ENCODE measurements at places on chromosomes 3 and 15.

DNA sequence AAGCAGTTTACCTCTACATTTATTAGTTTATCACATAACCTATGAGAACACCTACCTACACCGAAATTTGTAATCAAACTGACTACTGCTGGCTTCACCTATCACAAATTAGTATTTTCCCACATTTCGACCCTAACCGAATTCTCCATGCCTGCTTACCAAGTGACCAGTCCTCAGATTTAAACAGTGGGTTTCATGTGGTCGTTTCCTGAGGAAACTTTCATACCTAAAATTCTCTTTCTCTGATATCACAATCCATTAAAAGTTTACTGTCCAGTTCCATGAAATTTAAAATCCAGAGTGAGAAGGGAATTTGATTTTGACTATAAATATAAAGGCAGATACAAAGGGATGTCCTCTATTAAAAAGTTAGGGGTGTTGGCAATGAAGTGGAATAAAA lies 1.9 kb downstream of the PLOD2 start:
- no peak for DNase-seq

DNA sequence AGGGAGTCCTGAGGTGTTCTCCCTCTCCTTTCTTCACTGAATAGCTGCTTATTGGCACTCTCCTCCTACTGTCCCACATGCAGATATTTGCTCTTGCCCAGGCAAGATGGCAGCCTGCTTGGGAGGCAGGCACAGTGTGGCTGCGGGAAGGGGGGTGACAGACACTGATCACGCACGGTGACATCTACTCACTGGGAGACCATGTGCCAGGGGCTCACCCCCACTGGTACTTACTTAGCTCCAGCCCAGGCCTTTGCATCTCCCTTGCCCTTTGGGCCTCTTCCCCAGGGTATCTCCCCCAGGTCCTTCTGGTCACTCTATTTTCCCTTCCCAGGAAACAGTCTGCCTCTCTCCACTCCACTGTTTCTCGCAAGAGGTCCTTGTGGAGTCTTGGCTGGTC lies 6.4 kb downstream of the PLA2G4E start:
- no peak for DNase-seq

GRCh38 chr3:157096328-157096727 lies 63.6 kb downstream of the CCNL1 start:
- no peak for DNase-seq

- DNase-seq = no peak
Measured at GRCh38 chr15:93973287-93973686, 258.1 kb upstream of the MCTP2 start.

- DNase-seq = no peak
Measured at GRCh38 chr15:87493803-87494202, 762.7 kb downstream of the NTRK3 start.

- DNase-seq = no peak
Measured at GRCh38 chr3:172622916-172623700, 87.8 kb downstream of the NCEH1 start.

DNA sequence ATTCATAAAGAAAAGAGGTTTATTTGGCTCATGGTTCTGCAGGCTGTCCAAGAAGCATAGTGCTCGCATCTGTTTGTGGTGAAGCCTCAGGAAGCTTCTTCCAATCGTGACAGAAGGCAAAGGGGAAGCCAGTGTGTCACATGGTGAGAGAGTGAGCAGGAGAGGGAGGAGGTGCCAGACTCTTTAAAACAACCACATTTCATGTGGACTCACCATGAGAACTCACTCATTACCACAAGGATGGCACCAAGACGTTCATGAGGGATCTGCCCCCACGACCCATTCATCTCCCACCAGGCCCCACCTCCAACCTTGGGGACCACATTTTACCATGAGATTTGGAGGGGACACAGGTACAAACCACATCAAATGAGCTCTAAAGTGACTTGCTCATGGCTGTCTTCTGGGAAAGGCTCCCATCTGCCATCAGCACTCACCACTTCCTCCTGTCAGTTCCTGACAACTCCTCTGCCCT lies 327.3 kb upstream of the TLE3 start:
- DNase-seq = no peak

GRCh38 chr3:8520816-8521403 lies 19.3 kb downstream of the LMCD1 start:
- no peak for DNase-seq

- no peak for DNase-seq
Measured at GRCh38 chr3:88058306-88058580, 562 bp downstream of the CGGBP1 start.

- DNase-seq = no peak
Measured at GRCh38 chr3:1677576-1678156, 421.0 kb upstream of the CNTN4 start.

- no peak for DNase-seq
Measured at GRCh38 chr3:50174947-50175524, 16.4 kb upstream of the GNAT1 start.

GRCh38 chr3:178059119-178059518 lies 477.1 kb upstream of the KCNMB2 start:
- no peak for DNase-seq

- DNase-seq = no peak
Measured at GRCh38 chr15:71049706-71050422, 65.4 kb upstream of the THSD4 start.

DNA sequence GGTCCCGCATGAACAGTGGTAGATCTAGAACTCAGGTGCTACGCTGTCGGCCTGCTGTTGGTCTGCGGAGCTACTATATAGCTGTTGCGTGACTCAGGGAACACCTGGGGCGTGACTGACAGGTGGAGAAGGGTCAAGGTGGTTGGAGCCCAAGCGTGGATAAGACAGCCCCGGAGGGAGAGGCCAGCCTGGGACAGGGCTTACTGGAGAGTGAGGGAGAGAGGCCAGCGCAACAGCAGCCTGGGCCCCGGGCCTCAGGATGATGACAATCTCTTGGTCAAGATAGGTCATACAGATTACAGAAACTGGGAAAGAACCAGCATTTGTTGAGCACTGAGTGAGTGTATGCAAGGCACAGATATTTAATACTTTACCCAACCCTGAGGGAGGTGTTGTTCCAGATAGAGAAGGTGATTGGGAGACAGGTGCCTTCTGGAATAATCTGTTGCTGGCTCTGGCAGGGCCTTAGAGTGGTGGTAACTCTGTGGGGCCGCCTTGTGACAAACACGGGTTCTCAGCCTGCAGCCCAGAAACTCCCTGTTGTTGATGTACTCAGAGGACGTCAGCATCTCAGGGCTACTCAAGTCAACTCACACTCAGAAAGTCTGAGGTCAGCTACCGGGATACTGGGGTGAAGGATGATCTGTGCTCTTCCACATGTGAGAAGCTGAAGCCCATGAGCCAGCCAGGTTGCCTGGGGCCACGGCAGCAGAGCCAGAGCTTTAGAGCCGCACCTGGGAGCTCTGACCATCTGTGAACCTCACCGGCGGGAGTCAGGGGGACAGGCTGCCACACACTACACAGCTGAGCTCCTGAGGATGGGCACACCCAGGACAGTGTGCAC lies 265.4 kb upstream of the HES1 start:
- no peak for DNase-seq

GRCh38 chr3:29887451-29887850 lies 606.6 kb downstream of the RBMS3 start:
- DNase-seq = no peak

GRCh38 chr3:71225951-71226564 lies 357.5 kb downstream of the FOXP1 start:
- no peak for DNase-seq

GRCh38 chr15:75008221-75008625 lies 12.9 kb downstream of the SCAMP5 start:
- no peak for DNase-seq

DNA sequence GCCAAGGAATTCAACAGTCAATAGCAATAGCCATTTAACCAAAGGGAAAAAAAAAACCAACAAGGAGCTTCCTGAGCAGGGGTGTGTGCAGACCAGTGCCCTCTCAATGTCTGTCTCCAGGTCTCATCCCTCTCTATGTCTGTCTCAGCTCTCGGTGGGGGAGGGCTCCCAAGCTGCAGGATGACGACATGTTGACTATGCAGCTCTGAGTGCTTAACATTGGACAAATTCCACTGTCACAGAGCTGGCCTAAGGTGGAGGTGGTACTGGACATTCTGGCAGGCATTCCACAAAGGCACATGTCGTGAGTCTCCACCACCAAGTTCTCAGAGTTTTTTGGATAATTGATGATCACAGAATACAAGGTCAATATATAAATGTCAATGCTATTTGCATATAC lies 2.0 kb upstream of the CAPN7 start:
- DNase-seq = no peak

DNA sequence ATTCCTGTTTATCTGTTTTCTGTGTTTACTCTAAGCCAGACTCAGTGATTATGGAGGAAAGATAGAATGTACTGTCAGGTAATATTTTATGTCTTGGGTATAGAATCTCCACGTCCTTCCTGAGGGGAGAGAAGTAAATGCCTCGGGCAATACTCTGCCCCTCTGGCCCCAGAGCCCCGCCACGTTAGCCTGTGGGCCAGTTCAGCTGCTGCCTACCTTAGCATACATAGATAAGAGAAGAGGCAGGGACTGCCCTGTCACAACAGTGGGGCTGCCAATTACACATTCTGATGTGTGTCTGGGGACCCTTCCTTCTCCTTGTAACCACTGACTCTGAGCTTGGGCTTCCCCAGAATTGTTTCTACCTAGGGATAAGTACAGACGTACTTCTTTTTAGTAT lies 347.7 kb upstream of the ATP11B start:
- DNase-seq = no peak

- no peak for DNase-seq
Measured at GRCh38 chr15:65576664-65577063, 34.3 kb downstream of the INTS14 start.

DNA sequence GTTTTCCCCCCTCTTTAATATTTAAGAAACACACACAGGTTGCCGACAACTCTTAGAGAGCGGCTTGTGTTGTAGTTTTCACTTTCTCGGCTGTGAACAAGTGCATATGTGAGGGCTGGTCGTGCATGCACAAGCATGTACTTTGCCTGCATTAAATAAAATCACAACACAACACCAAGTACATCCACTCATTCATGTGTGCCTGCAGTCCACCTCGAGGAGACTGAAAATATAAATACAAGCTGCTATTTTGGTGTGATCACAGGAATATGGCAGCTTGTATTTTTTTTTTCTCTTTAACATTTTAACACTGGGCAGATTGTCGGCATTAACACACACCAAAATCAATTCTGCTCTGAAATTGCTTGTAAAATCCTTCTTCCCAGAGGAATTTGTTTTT lies 346.4 kb downstream of the TBC1D5 start:
- DNase-seq = no peak

- no peak for DNase-seq
Measured at GRCh38 chr15:78329625-78330024, 10.5 kb upstream of the CRABP1 start.

GRCh38 chr3:107630779-107631178 lies 108.0 kb downstream of the BBX start:
- DNase-seq = no peak

- no peak for DNase-seq
Measured at GRCh38 chr15:52408823-52409222, 113.2 kb upstream of the MYO5C start.

DNA sequence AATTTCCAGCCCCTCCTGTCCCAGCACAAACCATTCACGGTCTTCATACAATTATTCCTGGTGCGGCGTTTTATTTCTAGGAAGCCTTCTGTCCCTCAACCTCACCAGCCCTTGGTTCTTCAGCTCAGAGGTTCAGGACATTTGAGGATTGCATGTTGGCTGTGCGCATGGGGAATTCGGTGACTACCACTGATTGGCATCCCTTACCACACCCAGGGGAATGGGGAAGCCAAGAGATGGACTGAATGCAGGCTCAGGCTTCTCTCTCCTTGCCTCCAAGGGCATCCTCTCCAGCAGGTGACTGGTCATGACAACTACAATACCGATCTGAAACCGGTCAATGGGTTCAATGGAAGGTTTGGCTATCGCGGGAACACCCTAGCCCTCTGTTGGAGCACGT lies 153.8 kb downstream of the MTHFS start:
- DNase-seq = no peak

- DNase-seq = no peak
Measured at GRCh38 chr3:141332416-141332815, 35.9 kb upstream of the ZBTB38 start.

- DNase-seq = no peak
Measured at GRCh38 chr15:70629735-70630273, 133.6 kb downstream of the UACA start.

DNA sequence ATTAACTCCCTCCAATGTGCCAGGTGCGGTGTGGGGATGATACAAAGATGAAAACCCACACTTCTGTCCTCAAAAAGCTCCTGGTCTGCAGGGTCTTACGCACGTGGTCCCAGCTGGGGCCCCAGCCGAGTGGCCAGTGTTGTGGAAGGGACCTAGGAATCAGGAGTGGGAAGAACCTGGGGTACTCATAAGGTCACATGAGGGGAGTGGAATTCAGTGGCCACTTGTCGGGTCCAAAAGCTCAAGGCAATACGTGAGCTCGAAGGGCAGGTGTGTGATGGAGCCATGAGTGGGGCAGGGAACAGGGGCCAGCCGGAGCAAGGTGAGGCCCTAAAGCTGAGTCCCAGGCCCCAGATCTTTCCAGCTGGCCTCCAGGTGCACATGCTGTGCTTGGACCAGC lies 260.0 kb upstream of the LYSMD4 start:
- DNase-seq = no peak

- no peak for DNase-seq
Measured at GRCh38 chr3:27114684-27115083, 254.5 kb downstream of the NEK10 start.

- no peak for DNase-seq
Measured at GRCh38 chr3:2940062-2940461, 170.1 kb downstream of the IL5RA start.

DNA sequence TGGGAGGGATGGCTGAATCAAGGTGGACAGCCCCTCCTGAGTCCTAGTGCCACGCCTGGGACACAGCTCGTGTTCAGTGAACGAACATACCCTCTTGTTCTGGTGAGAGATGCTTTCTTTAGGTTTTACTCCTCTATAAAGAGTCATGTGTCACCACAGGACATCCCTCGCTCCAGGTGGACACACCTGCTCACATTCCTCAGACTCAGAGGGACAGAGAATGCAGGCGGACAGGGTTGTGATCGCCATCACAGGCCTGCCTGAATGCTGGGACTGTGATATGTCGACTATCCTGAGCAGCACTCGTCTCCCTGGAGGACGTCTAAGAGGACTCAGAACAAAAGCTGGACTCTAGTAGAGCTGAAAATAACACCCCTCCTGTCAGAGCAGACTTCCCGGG lies 96.4 kb upstream of the SNRPA1 start:
- DNase-seq = no peak

DNA sequence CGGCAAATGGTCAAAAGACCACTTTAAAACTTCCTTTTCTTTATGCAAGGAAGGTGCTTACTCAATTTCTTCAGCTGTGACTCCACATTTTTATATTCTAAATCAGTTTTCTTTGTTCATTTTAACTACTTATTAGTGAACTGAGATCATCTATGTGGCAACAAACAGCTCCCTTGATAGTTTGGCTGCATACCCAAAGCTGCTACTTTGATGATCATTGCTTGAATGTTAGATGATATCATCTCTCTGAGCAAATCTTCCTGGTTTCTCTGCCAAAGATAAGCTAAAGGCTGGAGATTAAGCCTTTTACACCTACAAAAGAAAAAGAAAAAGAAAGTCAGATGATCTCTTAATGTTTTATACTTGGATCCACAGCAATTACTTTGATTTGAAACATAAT lies 95.5 kb downstream of the DPH6 start:
- DNase-seq = no peak

GRCh38 chr3:115385774-115386730 lies 237.3 kb upstream of the GAP43 start:
- no peak for DNase-seq
